ENCODE measurements at places on chromosomes 16 and 17.

DNA sequence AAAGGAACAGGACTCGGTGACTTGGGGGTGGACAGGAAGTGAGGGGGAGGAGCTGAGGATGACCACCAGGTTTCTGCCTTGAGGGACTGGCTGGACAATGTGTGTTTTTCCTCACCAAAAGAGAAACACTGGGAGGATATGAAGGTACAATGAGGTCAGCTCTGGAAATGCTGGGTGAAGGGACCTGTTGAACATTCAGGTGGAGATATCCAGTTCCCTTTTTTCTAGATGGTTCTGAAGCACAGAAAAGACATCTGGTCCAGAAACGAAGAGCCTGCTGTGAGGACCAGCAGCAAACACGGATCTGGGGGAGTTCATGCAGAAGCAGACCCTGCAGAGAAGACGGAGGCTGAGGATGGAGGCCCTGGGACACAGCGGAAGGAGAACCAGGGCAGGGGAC lies 17.5 kb downstream of the ARHGAP17 start:
- no peak for DNase-seq

DNA sequence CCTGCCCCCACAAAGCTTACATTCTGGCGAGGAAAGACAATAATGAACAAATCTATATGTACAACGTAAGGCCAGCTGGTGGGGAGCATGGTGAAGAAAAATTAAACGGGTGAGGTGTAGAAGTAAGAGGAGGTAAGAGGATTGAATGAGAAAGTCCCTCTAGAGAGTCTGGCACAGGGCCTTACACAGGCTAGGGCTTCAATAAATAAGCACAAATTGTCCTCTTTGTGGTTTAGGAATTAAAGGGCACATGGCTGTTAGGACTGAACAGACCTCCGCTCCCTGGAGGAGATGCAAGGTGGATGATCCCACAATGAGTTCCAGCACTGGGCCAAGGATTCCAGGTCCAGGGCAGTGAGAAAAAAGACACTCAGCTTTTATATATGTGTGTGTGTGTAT lies 43.1 kb upstream of the HAPSTR1 start:
- no peak for DNase-seq

- DNase-seq, result no peak
These were observed 260.7 kb upstream of the CA10 start for GRCh38 chr17:52419229-52419641.

DNA sequence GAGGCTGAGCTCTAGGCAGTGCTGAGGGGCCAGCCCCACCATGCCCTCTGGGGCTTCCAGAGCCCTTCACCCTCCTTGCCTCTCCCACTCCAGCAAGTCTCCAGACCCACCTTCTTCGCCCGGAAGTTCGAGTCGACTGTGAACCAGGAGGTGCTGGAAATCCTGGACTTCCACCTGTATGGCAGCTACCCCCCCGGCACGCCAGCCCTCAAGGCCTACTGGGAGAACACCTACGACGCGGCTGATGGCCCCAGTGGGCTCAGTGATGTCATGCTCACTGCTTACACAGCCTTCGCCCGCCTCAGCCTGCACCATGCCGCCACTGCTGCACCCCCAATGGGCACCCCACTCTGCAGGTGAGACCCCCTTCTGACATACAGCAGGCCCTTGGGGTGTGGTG lies 10.5 kb downstream of the XYLT2 start:
- DNase-seq, result no peak

- DNase-seq, result no peak
These were observed 6.6 kb downstream of the SEC14L1 start for GRCh38 chr17:77147357-77147801.

GRCh38 chr17:76689859-76690258 lies 20.9 kb downstream of the MXRA7 start:
- DNase-seq, result no peak

Data from HL-60 (cell line).